ENCODE measurements at places on chromosomes 2 and 18.

- no peak for DNase-seq
These were observed 82.8 kb downstream of the SKA1 start for GRCh38 chr18:50457639-50458038.

- peak; percentile 15 for DNase-seq
These were observed 263.9 kb downstream of the FIGN start for GRCh38 chr2:163471947-163472346.

- DNase-seq = no peak
These were observed 610 bp downstream of the ASPRV1 start for GRCh38 chr2:69960821-69961220.

DNA sequence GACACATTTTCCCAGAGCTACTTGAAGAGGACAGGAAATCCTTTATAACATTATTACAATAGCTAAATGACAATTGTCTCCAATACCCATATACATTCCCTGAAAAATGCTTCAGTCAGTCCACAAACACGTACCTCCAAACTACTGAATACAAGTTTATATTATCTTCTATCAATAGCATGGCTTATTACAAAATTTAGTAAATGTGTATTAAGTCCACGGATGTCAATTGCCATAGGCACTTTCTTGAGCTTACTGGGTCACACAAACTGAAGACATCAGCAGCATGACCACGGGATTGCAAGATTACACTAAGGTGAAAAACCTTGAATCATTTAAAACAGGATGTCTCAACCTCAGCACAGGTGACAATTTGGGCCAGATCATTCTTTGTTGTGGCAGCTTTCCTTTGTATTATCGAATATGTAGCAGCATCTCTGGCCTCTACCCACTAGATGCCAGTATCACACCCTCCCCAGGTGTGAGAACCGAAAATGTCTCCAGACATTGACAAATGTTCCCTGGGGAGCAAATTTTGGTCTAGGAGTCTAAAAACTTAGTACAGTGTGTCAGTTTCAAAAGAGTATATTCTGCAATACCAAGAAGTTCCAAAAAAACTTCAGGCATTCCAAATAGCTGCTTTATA is 1.4 kb downstream of the MBD2 start:
- no peak for DNase-seq

DNA sequence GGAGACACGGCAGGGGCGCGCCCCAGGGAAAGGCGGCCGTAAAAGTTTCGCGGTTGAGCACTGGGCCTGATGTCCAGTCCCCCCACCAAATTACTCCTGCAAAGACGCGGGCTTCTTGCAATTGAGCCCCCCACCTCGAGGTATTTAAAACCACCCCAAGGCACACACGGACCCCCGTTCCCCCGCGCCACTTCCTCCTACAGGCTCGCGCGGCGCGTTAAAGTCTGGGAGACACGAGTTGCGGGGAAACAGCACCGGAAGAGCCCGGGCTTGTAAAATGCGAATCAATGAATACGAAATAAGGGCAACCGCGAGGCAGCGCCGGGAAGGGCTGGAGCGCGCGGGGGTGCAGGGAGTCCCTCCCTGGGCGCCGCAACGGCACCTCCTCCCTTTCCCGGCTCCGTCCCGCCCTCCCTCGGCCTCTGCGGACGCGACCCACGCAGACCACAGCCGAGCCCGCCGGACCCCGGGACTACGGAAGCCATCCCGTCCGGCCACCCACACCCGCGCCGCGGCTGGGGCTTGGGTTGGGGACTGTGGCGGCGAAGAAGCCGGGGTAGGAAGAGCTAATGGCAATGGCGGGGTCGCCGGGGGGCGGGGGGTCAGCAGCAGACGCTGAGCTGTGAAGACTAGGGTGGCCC is 918 bp upstream of the NETO1 start:
- DNase-seq = no peak

DNA sequence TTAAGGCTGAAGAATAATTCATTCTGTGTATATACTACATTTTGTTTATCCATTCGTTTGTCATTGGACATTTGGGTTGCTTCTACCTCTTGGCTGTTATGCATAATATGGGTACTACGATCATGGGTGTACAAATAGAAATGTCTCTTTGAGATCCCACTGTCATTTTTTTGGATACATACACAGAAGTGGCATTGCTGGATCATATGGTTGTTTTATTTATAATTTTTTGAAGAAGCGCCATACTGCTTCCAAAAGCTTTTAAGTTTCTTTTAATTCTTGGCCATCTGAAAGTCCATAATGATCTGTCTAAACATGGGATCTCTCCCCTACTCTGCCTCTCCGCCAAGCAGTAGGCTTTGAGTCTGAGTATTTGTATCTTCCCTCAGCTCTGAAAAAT is 18.6 kb downstream of the PPM1B start:
- no peak for DNase-seq

GRCh38 chr2:100057901-100058261 is 84.5 kb downstream of the AFF3 start:
- DNase-seq = no peak

GRCh38 chr2:425947-426346 is 138.1 kb upstream of the ALKAL2 start:
- DNase-seq = no peak

GRCh38 chr2:240502430-240503121 is 55.2 kb downstream of the ANKMY1 start:
- DNase-seq = no peak

DNA sequence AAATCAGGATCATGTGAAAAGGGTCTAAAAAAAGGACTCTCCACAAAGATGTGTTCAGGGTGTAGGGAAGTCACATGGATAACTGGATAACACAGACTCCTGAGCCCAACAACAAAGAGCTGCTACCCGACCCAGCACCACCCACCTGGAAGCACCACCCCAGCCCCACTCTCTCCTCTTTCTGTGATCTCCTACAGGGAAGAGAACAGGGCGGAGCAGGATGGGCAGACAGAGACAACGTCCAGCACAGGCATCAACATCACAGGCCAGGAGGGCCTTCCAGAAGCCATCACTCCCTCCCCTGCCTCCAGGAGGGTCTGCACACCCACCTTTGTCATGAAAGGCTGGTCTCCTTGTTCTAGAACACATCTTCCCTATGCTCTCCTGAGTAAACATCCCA is 1.3 kb upstream of the CIB4 start:
- DNase-seq = no peak

- no peak for DNase-seq
These were observed 118.2 kb upstream of the NOL4 start for GRCh38 chr18:34342960-34343359.

DNA sequence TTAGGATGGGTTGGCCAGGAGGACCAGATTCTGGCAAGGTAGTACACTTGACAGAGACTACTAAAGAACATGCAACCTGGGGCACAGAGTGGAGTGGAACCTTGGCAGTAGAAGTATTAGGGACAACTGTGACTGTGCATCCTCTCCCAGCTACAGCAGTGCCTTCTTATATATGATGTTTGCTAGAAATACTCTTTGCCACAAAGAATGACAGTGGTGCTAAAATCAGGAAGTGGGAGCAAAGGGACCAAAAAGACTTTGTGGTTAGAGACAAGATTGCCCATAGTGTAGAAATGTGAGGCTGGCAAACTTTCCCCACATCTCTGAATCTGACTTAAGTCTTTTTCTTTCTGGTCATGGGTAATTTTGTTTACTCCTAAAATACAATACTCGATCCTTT is 9.4 kb upstream of the SLC38A11 start:
- no peak for DNase-seq

GRCh38 chr2:186099826-186100225 is 361.2 kb downstream of the FSIP2 start:
- no peak for DNase-seq

- no peak for DNase-seq
These were observed 29.0 kb downstream of the ZAP70 start for GRCh38 chr2:97742381-97742847.

- DNase-seq = no peak
These were observed 105.0 kb downstream of the LTBP1 start for GRCh38 chr2:33051586-33052360.

- no peak for DNase-seq
These were observed 263.2 kb downstream of the KCNJ3 start for GRCh38 chr2:154961676-154962075.

GRCh38 chr2:225999692-226000091 is 600.2 kb downstream of the NYAP2 start:
- DNase-seq = no peak

DNA sequence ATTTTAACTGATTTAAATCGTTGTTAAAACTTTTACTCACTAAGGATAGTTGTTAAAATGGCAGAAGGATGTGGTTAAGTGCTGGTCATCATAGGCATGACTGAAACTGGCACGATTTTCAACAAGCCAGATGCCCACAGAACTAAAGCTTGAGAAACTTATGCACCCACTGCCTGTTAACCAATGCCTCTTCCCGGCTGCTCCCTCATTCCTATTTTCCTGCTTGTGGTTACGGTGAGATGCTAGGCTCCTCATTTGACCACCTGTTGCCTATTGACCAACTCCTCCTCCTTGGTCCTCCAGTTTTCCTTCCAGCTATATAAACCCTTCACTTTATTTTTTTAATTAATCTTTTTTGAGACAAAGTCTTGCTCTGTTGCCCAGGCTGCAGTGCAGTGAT is 238.7 kb downstream of the TFCP2L1 start:
- no peak for DNase-seq

DNA sequence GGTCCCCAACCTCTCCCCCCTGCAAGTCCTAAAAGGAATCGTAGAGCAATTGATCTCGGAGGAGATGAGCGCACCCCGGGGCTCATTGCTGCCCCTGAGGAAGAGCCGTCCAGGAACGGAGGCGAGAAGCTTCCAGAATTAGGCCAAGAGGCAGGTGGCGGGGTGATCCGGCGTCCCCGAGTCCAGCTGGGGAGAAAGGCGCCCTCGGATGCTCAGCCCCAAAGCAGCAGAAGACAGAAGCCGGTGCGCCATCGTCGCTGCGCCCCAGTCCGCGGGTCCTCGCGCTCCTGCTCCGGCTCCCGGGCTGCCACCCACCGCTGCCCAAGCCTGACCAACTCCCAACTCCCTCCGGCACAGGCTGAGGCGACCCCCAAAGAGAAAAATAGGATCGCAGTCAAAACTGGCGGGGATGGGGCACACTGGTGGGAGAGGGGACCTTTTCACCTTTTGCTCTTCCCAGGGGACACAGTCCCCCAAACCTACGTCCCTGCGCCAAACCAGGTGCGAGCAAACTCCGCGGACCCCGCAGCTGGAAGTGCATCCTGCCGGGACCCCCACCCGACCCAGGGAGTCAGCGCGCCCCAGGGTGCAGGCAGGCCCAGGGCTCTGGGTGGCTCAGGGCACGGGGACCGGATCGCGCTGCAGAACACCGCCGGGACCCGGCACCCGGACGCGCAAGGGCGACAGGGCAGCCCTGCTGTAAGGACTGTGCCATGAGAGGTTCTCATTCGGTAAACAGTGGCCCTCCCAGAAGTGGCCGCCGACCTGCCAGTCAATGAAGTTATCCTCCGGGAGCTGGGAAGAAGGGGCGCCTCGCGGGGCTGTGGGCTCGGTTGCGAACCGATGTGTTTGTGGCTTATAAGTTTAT is 8.4 kb upstream of the MEIS1 start:
- DNase-seq = no peak

DNA sequence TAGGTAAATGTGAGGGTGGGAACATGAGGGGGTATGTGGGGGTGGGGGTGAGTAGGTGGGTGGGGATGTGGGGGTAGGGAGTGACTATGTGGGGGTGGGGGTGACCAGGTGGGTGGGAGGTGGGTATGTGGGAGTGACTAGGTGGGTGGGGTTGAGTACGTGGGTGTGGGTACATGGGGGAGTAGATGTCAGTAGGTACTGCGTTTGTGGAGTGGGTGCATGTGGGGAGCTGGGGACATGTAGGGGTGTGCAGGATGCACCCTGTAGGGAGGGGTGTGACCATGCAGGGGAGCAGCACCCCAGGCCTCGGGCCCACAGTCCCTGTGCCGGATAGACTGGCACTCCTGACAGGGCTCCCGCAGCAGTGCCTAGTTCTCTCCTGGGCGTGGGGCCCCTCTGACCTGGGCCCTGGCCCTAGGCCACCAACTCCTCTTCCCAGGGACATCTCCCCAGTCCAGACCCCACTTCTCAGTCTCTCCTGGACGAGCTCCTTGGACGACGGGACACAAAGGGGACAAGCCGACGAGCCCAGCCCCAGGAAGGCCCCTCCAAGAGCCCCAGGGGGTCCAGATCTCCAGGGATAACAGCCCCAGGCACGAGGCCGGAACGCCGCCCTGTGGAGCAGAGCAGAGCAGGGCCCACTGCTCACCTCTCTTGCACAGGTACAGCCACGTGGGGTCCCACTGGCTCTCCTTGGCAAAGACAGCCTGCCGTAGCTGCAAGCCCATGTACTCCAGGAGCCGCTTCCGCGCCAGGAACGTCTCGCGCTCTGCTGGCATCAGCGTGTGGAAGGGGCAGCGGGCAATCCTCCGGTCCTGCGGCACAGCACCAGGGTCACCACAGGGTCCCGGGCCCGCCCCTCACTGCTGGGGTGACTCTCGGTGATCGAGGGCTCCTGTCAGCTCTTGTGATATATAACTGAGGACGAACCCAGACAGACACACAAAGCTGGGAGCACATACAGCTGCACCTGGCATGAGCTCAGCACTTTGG is 58.2 kb downstream of the ANKMY1 start:
- no peak for DNase-seq

- no peak for DNase-seq
These were observed 394.2 kb downstream of the CLIP4 start for GRCh38 chr2:29509397-29509796.

DNA sequence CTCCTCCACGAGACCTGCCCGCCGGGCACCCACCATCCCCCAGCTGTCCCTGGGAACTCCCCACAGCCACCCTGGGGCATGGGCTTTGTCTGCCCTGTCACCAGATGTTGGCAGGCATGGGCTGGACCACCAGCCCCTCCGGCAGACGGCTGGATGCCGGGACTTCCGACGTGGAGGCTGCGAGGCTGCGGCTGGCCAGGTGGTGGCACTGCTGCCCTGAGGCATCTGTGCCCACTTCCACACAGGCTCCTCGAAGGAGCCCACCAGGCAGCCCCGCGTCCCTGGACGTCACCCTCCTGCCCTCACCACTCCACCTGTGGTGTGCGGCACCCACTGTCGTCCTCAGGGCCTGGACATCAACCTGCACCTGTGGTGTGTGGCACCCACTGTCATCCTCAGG is 319.9 kb upstream of the SALL3 start:
- DNase-seq = peak; percentile 28

GRCh38 chr18:75365837-75366236 is 61.7 kb downstream of the SMIM21 start:
- no peak for DNase-seq

- no peak for DNase-seq
These were observed 103.0 kb upstream of the SOX11 start for GRCh38 chr2:5589183-5589582.

- DNase-seq = no peak
These were observed 18.5 kb downstream of the SFTPB start for GRCh38 chr2:85649201-85650190.

GRCh38 chr2:86292571-86293515 is 44.6 kb downstream of the REEP1 start:
- DNase-seq = no peak
